Kidney epithelial cell (primary cell): ENCODE measurements at places on chromosomes 4 and X.

DNA sequence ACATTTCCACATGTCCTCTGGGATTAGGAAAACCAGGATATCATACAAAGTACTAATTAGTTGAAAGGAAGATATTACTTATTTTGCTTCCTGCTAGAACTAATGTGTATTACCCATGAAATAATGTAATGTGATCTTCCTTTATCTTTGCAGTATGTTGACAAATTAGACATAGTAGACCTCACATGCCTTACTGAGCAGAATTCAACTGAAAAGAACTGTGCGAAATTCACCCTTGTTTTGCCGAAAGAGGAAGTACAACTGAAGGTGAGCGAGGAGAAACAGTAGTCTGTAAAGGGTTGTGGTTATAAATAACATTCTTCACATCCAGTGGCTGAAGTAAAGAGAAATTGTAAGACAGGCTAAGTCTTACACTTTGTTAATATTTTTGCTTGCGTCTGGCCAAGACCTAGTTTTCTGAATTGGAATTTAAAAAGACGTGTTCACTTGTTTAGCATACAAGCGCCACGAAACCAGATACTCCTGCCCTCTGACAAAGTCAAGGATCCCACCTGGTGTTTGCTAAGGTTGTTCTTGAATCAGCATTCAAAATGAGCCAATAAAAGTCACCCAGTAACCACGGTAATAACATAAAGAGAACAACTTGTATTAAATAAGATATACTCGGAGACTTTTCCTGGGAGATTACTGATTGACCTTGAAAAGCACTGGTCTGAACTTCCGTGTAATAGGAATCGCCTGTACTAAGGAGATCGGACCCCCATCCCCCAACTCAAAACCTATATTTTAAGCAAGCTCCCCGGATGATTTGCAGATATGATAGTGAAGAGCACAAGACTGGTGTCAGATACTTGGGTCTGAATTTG lies 16.9 kb downstream of the STAP1 start:
- no peak for DNase-seq

- DNase-seq: no peak
Observed at GRCh38 chr4:163680386-163681098, 186.1 kb downstream of the TMA16 start.

- DNase-seq: no peak
Observed at GRCh38 chrX:133606990-133607389, 191.7 kb upstream of the GPC4 start.

GRCh38 chr4:153573881-153574802 lies 108.0 kb downstream of the TMEM131L start:
- peak; percentile 14 for DNase-seq

DNA sequence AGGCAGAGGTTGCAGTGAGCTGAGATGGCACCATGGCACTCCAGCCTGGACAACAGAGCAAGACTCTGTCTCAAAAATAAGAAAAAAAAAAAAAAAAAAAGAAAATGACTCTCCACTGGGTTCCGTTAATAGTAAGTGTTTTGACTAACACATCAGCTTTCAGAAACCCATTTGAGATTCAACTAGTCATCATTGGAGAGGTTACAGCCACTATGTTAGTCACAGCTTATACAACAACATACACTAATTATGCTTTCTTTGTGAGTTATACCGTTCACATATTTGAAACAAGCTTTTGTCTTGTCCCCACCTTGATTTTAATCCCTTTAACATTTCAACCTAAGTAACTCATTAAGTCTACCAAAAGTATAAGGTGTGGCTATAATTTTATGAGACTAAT lies 48.2 kb downstream of the HADH start:
- DNase-seq: no peak

GRCh38 chr4:130336585-130337217 lies 1240.7 kb downstream of the C4orf33 start:
- DNase-seq: no peak

- no peak for DNase-seq
Observed at GRCh38 chr4:7172508-7172907, 19.8 kb upstream of the SORCS2 start.

DNA sequence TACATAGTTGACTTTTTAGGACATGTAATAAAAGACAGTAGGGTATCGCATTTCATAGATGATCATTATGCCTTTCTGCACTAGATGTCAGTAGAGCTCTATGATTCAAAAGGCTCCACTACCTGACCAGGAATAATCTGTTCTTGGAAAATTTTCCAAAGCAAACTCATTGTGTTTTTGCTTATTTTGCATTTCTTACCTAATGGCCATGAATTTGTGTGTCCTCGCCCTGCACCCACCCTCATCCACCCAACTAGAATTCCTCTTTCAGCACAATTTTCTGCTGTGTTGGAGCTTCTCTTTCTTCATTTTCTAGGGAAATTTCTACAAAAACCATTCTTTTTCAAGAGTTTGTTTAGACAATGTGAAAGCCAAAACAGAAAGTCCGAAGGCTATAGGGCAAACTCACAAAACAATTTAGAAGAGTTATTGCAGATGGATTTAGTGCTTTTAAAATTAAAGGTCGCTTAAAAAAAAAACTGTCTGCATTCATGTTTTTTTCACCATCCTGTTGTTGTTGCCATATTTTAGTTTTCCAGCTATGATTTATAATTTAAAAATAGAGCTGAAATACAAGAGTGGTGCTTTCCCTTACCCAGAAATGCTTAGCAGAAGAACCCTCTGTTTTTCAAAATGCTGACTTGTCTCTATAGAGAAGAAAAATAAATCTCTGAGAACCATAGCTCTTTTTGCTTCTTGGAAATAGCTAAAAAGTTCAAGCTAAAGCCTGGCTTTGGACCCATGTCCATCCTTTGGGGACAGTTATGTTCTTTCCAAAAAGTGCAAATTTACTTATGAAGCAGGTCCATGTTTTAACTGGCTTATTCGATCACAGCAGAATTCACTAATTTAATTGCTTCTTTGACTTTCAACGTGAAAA lies 183.7 kb downstream of the SPATA18 start:
- no peak for DNase-seq

DNA sequence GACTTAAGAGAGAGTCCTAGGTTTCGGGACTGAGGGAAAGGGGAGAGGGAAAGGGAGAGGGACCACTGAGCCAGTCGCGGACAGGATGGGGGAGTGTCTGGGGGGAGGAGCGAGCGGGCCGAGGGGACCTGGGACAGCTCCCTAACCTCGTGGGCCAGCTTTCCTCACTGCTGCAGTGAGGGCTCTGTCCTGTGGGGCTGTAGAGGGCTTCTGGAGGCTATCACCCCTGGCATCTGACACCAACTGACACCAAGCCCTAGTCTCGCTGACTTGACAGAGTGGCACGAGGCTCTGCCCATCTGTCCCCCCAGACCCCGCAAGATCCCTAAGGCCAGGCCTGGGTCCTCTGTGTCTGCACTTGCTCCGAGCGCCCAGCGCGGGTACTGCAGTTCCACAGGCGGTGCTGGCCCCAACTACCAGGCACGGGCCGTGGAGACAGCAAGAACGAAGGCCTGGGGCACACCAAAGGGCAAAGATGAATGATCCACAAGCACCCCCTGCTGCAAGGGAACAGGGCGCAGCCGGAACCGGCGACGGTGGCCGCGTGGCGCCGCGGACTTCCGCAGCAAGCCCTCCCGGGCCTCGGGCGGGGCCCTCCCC lies 465 bp downstream of the HAUS7 start:
- DNase-seq: no peak
